ENCODE measurements at places on chromosomes 1 and 21. TPM values are rescaled to one million over a fixed set of nuclear protein-coding genes. Genes with fewer than 3 reads are reported as not detected.

DNA sequence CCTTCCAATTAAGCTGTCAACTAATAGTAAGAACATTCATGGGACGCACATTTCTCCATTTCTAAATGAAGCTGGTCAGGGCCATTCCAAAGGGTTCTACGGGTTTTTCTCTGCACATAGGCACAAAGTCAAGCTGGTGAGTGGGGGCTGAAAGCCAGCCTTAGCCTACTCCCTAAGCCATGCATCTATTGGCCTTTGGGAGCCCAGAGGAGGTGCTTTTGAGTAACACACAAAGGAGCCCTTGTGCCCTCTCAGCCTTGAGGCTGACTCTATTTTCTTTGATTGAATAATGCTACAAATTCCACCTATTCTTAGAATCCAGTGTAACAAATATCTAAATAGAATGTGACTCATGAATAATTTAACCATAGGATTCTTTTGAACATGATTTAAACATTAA, 73.6 kb downstream of the RGS13 start:
- DNase-seq, result no peak

DNA sequence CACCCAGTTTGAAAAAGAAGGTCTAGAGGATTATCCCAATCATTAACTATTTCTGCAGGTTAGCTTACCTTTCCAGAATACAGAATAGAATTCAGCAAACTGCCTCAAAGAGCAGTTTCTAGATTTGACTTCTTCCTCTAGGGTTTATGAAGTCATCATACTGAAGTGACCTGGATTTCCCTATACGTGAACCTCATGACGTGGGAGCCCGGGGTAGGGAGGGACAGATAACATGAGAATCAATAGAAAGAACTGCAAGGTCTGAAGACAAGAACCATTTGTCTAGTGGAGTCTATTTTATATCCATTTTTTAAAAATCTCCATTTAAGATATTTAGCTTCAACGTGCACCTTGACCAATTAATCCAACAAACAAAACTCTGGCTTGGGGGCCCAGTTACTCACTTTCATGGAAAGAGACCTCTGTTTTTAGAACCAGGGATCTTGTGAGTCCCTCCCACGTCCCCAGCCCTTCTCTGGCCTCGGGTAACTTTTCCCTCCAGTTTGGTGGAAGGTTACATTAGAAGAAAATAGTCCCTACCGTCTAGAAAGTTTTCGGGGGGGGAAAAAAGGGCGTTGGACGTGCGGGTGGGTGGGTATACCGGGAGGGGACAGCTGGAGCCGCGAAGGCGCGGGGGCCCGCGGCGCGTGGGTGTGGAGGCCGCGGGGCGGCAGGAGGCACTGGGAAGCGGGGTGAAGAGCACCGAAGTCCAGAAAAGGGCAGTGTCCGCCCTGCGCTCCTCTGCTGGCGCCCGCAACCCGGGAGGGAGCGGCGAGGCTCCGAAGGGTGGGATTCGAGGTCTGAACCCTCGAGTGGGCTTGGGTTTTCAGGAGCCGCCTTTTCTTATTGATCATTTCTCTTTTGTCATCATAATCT, 13.8 kb upstream of the POGZ start:
- DNase-seq, result peak; percentile 54

Gene SPATA1
- 0.57 TPM for polyA plus RNA-seq

DNA sequence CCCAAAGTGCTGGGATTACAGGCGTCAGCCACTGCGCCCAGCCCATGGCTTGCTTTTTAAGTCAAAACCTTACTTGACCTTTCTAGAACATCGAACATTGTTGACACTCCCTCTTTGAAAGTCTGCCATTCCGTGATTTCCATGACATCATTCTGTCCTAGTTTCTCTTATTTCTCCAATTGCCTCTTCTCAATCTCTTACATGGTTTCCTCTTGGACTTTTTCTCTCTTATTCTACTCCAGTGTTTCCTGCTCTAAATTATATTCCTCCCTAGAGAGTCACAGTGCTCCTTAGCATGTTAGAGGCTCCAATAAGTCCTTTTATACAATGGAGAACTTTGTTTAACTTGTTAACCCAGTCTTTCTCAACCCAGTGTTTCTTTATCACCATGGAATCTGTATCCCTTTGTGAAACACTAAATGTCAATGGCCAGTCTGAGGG, 25.5 kb downstream of the JAM2 start:
- DNase-seq, result no peak

DNA sequence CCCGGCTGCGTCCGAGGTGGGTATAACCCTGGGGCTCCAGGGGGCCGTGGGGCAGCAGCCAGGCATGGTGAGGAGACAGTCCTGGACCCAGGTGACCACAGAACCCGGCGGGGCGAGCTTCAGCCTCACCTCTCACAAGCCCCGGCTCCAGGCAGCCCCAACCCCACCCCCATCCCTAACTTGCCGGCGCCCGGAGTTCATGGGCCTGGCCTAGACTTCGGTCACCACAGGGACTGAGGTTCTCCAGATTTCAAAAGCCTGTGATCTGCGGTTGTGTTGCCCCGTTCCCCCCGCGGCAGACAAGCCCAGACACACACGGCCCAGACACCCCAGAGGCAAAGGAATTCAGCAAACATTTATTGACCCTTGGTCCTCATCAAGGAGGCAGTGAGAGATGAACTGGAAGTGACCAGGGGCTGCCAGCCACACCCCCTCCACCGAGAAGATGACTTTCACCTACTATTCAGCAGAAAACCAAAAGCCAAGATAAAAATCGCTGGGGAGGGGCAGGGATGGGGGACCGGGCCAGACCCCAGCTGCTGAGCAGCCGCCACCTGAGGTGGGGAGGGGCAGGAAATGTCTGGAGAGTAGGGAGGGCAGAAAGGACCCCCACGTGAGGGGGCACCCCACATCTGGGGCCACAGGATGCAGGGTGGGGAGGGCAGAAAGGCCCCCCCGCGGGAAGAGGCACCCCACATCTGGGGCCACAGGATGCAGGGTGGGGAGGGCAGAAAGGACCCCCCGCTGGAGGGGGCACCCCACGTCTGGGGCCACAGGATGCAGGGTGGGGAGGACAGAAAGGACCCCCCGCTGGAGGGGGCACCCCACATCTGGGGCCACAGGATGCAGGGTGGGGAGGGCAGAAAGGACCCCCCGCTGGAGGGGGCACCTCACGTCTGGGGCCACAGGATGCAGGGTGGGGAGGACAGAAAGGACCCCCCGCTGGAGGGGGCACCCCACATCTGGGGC, 3.9 kb downstream of the HES4 start:
- DNase-seq, result peak; percentile 22

Gene LIN9
- polyA plus RNA-seq, result 6.7 TPM
